AG09319 (cell line): ENCODE measurements at places on chromosomes 16 and 17.

GRCh38 chr17:62611292-62611691, 16.2 kb upstream of the MRC2 start:
- no peak for DNase-seq

GRCh38 chr17:6374271-6374691, 60.6 kb downstream of the AIPL1 start:
- no peak for DNase-seq

- no peak for DNase-seq
These were observed 373 bp downstream of the CMC2 start for GRCh38 chr16:81006211-81006812.

DNA sequence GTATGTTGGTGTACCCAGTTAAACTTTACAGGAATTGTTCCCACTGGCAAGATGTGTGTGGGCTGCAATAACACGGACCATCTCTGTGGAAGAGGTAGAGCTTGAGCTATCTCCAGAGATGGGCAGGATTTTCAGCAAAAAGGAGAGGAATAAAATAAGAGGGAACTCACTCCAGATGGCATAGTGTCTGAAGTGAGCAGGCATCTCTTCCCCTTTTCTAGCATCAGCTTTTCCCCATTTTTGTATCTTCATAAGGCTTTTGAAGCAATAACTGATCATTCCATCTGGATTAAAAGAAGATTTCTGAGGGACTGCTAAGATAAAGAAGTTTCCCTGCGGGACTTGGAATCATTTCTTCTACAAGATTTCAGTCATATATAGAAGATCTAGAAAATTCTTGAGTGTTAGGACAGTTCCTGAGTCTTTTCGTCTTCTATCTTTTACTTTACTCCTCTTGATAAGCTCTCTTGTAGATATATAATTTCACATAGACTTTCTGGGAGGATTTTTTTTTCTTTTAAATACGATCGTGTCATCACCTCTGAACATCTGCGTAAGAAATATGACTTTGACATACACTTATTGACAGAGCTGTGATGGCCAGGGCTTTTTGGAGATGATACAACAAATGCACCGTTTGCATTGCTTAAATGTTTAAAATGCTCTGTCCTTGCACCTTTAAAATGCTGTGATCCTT, 2.1 kb downstream of the CPD start:
- no peak for DNase-seq

DNA sequence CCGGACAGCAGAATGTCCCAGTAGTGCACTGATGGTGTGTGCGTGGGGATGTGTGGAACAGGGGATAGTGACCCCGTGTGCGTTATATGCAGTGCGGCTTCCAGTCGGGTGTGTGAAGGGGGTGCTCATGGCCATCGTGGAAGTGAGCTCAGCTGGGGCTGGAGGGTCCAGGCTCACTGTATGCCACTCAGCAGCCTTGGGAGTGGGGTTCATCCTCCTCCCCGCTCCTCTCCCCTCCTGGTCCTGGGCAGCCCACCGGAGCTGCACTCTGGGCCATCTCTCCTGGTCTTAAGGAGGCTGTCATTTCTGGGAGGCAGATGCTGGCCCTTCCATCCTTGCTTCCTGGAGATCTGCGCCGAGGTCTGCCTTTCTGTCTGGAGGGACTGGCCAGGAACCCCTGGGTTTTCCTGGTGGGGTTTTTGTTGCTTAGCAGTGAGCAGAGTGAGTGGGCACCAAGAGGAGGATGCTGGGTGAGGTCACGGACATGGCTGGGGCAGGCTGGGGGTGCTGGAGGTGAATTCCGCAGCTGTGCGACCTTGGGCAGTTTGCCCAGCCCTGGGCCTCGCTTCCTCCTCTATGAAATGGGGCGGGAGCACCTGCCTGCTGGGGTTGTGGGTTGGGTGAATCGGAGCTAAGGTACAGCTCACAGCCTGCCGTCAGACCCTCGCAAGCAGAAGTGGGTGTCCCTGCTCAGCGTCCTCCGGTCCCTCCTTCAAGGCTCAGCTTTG, 164.1 kb downstream of the SEC14L1 start:
- DNase-seq = no peak

DNA sequence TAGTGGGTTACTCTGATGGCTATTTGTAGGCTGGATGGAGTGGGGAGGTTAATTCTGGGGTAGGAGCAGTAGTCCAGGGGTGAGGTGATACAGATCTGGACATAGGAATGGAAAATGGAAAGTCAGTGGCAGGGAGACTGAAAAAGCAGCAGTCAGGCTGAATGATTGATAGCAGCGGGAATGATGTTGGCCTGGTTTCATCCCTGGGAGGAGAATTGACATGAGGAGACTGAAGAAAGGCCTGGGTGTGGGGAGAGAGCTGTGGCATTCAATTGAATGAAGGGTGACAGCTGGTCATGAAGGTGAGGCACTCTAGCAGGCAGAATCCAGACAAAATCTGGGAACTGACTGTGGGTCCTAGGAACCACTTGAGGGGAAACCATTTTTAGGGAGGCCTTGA, 34.7 kb upstream of the CLEC18A start:
- no peak for DNase-seq

GRCh38 chr17:4163951-4164350, 21.0 kb downstream of the CYB5D2 start:
- no peak for DNase-seq

DNA sequence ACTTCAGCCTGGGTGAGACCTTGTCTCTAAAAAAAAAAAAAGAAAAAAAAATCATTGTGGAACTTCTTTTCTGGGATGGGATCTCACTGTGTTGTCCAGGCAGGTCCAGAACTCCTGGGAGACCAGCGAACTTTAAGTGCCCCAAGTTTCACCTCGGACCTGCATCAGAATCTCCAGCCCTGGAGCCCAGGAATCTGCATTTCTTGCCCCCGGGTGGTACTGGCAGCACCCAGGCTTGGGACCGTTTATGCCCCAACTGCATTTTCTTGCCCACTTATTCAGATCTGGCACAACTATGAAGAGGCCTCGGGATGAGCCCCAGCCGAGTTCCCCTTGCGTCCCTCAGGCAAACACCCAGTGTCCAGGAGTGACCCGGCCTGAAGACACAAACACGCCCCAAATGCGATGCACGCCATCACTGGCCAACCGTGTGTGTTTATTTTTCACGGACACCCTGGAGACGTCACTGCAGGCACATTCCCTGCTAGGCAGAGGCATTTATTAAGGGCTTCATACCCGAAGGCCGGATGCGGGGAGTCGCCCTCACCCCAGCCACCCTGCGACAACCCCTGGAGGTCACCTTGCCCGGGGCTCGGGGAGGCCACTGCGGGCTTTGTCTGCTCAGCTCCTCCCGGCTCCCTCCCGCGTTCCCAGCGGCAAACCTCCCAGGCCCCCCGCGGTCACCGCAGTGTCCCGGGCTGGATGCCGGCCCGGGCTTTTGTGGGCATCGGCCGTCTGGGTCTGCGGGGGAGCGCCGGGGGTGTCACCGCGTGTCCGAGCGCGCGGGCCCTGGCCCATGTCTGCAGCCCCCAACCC, 684 bp upstream of the SPIRE2 start:
- no peak for DNase-seq

- DNase-seq = no peak
These were observed 90.1 kb downstream of the TMEM132E start for GRCh38 chr17:34669511-34669910.

DNA sequence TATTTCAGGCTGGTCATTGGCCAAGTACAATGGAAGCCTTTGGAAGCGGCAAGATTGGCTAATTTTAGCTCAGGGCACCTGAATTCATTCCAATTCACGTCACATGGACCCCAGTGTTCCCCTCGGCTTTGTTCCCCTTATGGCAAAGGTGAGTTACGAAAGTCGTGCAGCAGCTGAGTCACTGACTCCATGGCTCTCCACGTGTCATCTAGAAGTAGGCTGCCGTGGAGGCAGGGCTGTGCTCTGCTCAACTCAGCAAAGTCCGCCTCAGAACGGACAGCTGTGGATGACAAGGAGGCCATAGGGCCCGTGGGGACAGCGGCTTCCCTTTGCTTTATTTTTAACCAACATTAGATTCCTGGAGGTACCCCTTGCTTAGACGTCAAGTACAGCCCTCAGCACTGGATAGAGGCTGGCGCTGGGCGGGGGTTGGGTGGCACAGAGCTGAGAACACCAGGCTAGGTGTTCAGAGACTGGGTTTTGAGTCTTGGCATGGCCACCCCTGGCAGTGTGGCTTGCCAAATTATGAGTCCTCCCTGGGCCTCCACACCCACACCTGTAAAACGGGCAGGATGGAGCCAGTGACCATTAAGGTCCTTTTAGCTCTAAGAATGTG, 23.6 kb downstream of the ADAD2 start:
- DNase-seq = no peak

- no peak for DNase-seq
These were observed 47.7 kb upstream of the LCMT1 start for GRCh38 chr16:25063865-25064264.

DNA sequence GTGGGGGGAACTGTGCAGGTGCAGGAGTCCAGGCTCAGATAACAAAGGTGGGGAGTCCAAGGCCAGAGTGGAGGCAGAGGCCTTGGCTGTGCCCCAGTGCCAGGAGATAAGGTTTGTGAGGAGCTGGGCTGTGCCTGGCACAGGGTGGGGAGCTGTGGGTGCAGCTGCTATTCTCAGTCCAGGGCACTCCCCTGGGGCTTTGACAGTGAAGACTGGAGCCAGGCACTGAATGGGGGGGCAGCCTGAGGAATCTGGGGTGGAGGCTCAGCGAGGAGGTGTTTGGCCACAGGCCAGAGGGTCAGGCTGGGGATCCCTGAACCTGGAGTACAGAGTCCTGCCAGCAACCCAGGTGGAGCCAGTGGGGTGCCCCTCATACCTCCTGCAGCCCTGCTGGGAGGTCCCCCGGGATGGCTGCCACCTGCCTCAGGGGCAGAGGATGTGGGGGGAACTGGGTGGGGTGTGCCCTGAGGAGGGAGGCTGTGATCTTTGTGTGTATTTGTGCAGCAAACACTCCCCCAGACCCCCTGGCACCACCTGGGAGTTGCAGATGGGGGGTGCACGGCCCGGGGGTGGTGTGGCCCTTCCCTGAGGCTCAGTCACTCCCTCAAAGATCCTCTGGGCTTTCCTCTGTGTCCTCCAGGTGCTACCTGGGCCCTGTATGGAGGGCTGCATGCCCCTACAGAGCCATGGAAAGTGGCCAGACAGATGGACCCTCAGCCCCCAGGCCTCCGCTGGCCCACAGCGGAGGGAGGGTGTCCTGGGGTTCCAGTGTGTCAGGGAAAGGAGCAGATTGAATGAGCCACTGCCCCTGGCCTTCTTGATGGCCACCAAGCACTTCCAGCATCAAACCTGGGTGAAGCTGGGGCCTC, 44.5 kb upstream of the SMPD3 start:
- DNase-seq = no peak

DNA sequence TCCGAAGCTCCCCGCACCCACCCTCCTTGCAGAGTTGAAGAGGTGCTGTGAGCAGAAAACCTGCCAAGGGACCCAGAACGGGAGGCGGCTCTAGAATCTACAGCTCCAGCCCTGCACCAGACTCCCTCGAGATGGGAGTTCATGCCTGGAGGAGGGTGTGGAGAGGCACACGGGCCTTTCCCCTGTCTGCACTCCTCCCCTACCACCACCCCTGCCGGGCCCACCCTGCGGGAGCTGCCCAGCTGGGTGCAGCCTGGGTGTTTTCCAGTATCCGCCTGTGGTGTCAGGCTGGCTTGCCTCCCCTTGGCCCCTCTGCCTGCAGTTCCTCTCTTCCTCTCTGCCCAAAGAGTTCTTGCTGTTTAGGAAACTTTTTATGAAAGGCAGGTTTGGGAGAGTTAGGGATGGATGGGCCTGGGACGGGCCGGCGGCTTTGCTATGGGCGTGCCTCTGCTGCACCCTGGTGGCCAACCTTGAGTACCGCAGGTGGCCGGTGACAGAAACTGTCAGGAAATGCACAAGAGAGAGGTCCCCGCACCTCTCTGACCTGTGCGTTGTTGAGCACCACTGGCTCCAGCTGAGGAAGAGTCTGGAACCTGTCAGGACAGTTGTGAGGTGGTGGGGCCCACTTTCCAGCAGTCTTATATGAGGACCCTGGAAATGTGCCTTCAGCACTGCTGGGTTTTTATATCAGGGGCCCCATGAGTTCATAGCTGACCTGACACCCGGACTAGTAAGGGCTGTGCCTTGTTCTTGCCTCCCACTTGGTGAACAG, 354.1 kb downstream of the SEC14L1 start:
- DNase-seq = no peak

DNA sequence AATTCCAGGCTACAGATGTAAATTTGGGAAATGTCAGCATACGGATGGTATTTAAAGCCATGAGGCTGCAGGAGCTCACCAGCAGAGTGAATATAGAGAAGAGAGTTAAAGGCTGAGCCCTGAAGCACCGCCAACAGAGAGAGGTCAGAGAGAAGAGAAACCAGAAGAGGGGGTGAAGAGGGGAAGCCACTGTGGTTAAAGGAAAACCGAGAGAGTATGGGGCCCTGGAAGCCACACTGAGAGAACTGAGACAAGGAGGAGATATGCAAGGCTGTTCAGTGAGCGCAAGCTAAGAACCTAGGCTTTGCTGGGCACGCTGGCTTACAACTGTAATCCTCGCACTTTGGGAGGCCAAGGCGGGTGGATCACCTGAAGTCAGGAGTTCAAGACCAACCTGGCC, 24.6 kb downstream of the COPRS start:
- DNase-seq = no peak

DNA sequence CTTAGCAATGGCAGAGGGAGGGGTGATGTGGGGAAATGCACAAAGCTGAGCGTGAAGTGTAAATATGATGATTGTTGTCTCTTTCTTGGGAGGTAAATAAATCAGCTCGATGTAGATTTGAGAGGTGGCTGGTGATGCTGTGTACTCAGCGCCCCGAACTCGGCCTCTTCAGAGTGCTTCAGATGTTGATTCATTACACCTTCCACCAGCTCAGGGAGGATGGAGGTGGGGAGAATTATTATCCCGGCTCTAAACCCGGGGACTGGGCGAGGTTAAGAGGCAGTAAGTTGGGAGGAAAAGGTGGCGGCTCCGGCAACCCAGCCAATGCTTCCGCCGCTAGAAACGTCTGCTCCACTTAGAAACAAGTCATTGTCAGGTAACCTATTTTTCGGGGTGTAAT, 86.5 kb downstream of the RPA1 start:
- DNase-seq = no peak

DNA sequence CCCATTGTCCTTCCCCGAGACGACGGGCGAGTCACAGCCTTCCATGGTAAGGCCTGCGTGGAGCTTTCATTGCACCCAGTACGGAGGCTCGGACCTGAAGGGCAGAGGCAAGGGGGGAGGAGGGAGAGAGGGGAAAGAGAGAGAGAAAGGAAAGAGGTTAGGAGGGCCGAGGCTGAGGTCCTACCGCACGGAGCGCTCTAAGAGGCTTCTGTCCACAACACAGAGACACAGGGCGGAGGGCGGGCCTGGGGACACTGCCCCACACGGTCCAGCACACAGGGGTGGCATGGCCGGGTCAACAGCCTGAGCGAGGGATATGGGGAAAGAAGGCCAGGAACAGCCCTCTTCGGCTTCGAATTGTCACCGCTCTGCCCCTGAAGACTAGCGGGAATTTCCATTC, 87.8 kb downstream of the ZFHX3 start:
- DNase-seq = no peak

GRCh38 chr17:43665084-43665936, 3.6 kb upstream of the MEOX1 start:
- no peak for DNase-seq
